ENCODE measurements at places on chromosomes 1 and 21. TPM values are rescaled to one million over a fixed set of nuclear protein-coding genes. Genes with fewer than 3 reads are reported as not detected.
A peak's percentile ranks its signal among the peaks of the same experiment; 100 is the strongest.

DNA sequence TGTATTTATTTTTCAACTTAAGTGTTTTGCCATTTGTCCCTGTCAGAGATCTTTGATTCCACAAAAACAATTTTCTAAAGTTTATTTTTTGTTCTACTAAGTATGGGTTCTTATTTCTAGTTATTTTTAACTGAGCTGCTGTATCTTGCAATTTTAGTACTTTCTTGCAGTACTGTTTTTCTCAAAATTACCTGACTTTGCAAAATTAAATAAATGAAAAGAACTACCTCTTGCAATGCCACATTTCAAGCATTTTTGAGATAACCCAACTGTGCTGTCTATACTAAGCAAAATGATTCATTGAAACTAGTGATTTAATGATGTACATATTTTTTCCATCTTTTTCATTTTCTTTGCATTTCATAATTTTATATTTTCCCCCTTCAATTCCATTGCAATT lies 71.5 kb upstream of the ADGRL2 start:
- DNase-seq = no peak
- H3K4me1 ChIP-seq = no peaks in the 10 kb centered on the region
- no peaks in the 10 kb centered on the region for H3K27me3 ChIP-seq
- no peak overlapping the region for H3K4me3 ChIP-seq
- no peak overlapping the region for H3K27ac ChIP-seq

- H3K27me3 ChIP-seq = no peaks in the 10 kb centered on the region
- H3K4me1 ChIP-seq = no peaks in the 10 kb centered on the region
- no peak overlapping the region for H3K27ac ChIP-seq
- H3K36me3 ChIP-seq = no peaks in the 10 kb centered on the region
- no peak overlapping the region for H3K4me3 ChIP-seq
Measured at GRCh38 chr1:205335692-205336091, 14.1 kb upstream of the NUAK2 start.

Gene RBBP4
- polyA plus RNA-seq = 74.1 TPM

GRCh38 chr1:228161362-228161761 lies 4.2 kb upstream of the IBA57 start:
- peak; percentile 32 for DNase-seq
- H3K36me3 ChIP-seq = no peaks in the 10 kb centered on the region
- peak overlapping the region; percentile 100 for H3K27ac ChIP-seq
- peaks cover 6% of the 10 kb centered on the region for H3K27me3 ChIP-seq
- H3K4me1 ChIP-seq = peaks cover 54% of the 10 kb centered on the region

GRCh38 chr1:162696286-162696862 lies 64.1 kb downstream of the DDR2 start:
- no peak overlapping the region for H3K4me3 ChIP-seq
- no peak for DNase-seq
- H3K4me1 ChIP-seq = no peaks in the 10 kb centered on the region
- no peaks in the 10 kb centered on the region for H3K27me3 ChIP-seq
- H3K36me3 ChIP-seq = no peaks in the 10 kb centered on the region

Gene MYOC
- polyA plus RNA-seq = not detected

GRCh38 chr1:230314142-230314470 lies 112.0 kb downstream of the PGBD5 start:
- no peak for DNase-seq
- H3K27me3 ChIP-seq = no peaks in the 10 kb centered on the region
- H3K4me3 ChIP-seq = no peak overlapping the region
- no peaks in the 10 kb centered on the region for H3K36me3 ChIP-seq

DNA sequence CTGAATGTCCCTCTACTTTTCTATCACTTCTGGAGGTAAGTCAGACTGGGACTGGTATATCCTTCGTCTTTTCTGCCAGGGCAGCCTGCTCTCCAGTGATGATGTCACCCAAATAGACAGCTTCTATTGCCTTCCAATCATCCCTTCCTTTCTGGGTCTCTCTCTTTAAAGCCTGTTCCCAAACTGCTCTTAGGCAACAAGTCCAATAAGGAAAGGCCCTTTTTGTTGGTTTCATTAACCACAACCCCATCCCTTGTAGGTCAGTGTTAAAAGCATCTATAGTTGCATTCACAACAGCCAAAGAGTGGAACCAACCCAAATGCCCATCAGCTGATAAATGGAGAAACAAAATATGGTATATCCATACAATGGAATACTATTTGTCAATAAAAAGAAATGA lies 114.4 kb downstream of the CNIH3 start:
- DNase-seq = no peak
- H3K4me1 ChIP-seq = no peaks in the 10 kb centered on the region
- no peaks in the 10 kb centered on the region for H3K36me3 ChIP-seq
- H3K27me3 ChIP-seq = no peaks in the 10 kb centered on the region

DNA sequence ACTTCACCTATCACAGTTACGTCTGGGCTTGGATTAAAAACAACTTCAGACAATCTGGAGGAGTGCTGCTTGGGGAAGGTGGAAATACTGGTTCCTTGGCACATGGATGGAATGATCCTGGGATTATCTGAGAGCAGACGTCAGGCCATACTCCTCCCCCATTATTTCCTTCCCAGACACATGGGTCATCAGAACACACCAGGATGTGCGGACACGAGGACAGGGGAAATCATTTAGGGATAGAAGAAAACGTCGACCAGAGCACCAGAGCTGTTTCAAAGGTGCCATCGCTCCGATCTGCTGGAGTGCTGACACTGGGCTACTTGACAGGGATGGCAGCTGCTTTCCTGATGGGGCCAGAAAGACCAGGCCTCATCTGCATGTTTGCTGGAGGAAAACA lies 31.8 kb upstream of the ANGPTL7 start:
- H3K4me3 ChIP-seq = no peak overlapping the region
- H3K27me3 ChIP-seq = no peaks in the 10 kb centered on the region
- H3K4me1 ChIP-seq = no peaks in the 10 kb centered on the region
- no peaks in the 10 kb centered on the region for H3K36me3 ChIP-seq
- H3K27ac ChIP-seq = no peak overlapping the region

GRCh38 chr1:1437033-1437903 lies 1.8 kb downstream of the VWA1 start:
- no peaks in the 10 kb centered on the region for H3K36me3 ChIP-seq
- H3K4me1 ChIP-seq = peaks cover 50% of the 10 kb centered on the region
- H3K27me3 ChIP-seq = peaks cover 40% of the 10 kb centered on the region
- peak; percentile 67 for DNase-seq
- H3K4me3 ChIP-seq = no peak overlapping the region

All from spleen (tissue), 13 donors.